ENCODE measurements at places on chromosomes 3 and 15. TPM values are rescaled to one million over a fixed set of nuclear protein-coding genes. Genes with fewer than 3 reads are reported as not detected.
A peak's percentile ranks its signal among the peaks of the same experiment; 100 is the strongest.

DNA sequence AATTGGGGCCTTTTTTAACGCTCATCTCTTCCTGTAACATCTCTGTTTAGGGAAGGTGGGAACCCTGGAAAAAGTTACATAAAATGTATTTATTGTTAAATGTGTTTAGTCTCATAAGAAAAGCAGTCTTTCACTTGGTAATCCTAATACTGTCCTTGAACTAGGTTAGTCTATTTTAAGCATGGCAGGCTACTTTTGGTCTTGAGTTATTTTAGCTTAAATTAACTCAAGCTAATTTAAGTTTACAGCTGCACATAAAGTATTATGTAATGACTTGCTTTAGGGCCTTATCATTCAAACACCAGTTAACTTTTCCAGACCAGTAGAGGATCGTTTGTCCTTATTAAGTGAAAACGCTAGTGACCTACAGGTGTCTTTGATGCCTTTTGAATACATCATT is 63.2 kb downstream of the DCUN1D1 start:
- no peak for DNase-seq

- no peak for DNase-seq
Measured at GRCh38 chr3:33044676-33045075, 52.3 kb downstream of the GLB1 start.

- DNase-seq, result no peak
Measured at GRCh38 chr3:128466840-128467541, at the start of gene DNAJB8. Gene DNAJB8 (minus strand): TSS chr3:128466890. CDS start chr3:128463245, 3,645 bp downstream.

RUVBL1 gene
- 22.8 TPM for total RNA-seq

GRCh38 chr15:91632176-91632575 is 221.3 kb upstream of the SLCO3A1 start:
- DNase-seq, result peak; percentile 19

DNA sequence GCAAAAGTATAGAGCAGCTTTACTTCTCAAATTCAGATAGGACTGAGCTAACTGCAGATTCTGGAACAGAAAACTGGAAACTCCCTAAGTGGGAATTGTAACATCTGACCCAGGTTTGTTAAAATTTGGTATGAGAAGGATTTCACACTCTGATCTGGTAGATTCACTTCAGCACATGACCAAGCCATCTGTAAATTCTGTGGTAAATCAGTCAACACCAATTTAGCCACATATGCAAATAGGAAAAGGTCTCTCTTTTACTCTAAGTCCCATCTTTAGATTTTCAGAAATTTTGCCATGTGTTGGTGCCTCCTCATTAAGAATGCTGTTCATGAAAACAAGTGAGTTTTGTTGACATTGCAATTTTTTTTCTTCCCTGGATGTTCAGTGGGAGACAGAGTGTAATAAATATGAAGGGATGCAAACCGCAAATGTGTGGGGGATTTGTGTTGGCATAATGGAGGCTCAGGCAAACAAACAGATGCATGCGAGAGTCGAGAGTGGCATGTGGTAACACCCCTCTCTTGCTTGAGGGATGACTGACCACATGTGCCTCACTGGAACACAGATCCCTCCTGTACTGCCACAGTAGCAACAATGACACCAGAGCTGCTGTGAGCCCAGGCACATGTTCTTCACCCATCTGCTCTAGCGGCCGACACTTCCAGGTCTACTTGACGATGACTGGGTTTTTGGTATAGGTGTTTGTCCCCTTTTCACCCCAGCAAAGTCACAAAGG is 146.6 kb downstream of the FEZF2 start:
- DNase-seq, result peak; percentile 66

NTRK3 gene
- 1.7 TPM for total RNA-seq

FBXL22 gene
- 14.4 TPM for total RNA-seq

DNA sequence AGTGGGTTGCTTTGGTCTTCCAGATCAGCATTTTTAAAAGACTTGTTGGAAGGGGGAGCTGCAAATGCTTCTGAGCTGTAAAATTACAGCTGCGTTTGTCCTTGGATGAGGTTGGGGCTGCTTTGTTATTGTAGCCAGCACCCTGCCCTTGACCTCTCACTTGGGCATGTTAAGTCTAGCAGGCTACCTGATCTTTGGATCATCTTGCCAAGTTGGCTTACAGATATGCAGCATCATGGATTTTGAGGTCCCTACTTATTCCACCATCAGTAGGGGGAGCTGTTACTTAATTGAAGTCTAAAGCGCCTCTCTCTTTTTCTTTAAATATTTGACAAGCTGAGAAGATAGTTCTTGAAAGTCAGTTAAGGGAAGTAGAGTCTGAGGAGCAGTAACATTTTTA is 793.0 kb downstream of the MCTP2 start:
- DNase-seq, result no peak

- no peak for DNase-seq
Measured at GRCh38 chr3:109313061-109313460, 3.3 kb downstream of the DPPA2 start.

CCDC54 gene
- total RNA-seq, result not detected

DNA sequence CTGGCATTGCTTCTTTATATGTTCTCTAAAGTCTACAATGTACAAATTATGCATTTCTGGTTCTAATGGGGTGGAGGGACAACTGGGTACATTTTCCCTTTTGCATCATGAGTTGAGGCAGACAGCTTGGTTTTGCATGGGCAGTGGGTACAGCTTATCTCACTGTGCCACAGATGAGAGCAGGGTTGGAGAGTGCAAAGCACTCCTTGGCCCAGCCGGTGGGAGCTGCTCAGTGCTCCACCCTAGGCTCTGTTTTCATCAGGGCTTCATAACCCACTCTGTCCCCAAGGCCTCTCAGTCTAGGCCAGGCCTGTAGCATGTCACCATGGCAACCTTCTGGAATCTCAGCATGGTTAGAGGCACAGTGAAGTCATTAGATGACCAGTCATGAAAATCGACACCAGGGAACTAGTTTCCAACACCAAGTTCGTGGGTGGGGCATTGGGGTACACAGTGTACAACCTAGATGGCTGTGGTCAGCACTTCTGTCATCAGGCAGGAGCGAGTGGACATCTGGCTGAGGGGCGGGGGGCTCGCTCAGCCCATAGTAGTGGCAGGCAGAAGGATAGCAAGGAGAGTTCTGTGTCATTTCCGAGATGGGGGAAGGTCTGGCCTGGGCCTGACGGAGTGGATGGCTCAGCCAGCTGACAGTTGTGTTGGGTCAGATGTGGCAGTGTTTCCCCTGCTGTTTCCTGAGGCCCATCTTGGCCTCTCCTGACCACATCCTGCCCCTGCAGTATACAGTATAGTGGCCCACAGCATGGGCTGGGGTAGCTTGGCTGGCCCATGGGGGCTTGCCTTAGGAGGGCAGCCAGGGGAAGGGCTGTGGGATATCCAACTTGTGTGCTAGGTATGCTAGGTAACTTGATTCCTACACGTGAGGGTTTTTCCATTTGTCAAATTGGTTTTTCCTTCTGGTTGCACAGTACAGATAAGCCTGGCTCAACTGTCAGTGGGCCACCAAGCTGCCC is 75.7 kb upstream of the PRR23C start:
- peak; percentile 91 for DNase-seq

HDAC11 gene
- total RNA-seq, result 15.8 TPM

COL7A1 gene
- total RNA-seq, result 2.9 TPM

All from esophagus muscularis mucosa (tissue), 4 donors.